Activated naive CD4-positive, alpha-beta T cell (primary cell): ENCODE measurements at places on chromosomes 7 and 10.

GRCh38 chr10:34547291-34547690, 267.8 kb downstream of the PARD3 start:
- no peak for DNase-seq

- no peak for DNase-seq
Observed at GRCh38 chr10:133237241-133237587, 441 bp upstream of the VENTX start.

- no peak for DNase-seq
Observed at GRCh38 chr10:71916827-71917226, 47.4 kb upstream of the CHST3 start.

DNA sequence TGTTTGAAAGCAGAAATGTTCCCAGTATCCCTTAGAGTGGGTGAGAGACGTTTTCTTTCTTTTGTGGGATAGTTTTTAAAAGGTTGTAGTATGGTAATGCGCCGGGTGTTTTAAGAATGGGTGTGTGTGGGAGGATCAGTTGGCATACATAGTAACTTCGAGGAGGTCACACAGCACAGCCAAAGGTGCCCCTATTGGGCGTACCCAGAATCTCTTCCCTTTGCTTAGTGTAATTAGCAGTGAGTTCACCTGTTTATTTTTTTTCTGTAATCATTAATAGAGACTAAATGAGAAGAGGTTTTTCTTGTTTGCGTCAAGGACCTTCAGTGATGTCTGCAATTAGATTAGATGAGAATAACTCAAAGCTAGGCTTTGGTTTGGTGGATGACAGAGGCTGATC, 1.5 kb downstream of the PLEKHA8 start:
- no peak for DNase-seq

DNA sequence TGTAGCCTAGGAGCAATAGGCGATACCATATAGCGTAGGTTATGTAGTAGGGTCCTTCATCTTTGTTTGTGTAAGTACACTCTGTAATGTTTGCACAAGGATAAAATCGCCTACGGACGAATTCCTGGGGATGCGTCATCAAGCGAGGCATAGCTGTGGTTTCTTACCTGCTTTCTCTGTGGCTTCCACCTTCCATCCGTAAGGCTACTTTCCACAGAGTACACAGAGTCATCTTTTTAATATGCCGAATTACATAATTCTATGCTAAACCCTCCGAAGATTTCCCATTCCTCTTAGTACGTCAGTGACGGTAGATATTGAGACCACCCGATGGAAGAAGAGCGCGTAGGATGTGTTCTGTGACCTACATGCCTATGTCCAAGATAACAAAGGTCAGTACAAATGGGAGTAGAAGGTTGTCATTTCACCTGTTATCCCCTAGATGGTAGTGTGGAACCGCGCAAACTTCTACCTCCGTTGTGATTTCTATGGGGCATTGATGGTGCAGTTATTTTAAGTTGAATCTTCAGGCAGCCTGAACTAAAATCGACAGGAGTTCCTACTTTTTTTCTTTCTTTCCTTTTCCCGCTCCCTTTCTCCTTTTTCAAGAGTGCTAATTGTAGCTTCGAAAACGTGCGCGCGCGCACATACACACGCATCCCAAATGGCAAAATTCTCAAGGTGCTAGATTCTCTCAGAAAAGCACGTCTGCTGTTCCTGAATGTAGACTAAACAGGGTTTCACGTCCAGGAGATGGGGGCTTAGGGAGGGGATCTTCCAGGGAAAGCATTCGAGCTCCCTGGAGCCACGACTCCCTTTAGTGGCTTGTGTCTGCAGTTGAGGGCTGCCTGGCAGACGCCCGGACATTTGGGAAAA, 111.7 kb upstream of the MBL2 start:
- DNase-seq = no peak

GRCh38 chr7:73717991-73718405, 1.5 kb downstream of the STX1A start:
- peak; percentile 59 for DNase-seq

GRCh38 chr7:105876964-105877601, 684 bp upstream of the ATXN7L1 start:
- DNase-seq = peak; percentile 24

DNA sequence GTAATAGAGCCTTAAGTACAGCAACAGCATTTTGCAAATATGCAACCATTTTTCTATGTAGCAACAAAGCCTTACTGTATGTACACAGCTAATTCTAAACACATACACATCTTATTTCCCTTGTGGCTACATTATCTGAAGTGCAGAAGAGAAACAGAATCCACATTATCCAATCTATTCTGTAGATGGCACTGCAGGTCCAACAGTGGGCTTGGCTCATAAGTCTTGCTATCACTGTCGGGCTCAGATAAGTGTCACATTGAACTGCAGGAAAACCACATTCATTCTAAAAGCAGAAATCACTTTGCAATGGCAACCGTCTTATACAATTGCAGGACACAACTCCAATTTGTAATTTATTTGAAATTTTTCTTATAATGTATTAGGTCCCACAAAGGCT, 109.8 kb upstream of the NOBOX start:
- no peak for DNase-seq

GRCh38 chr10:44199991-44200655, 184.8 kb downstream of the CXCL12 start:
- no peak for DNase-seq

- DNase-seq = no peak
Observed at GRCh38 chr10:105986912-105987635, 1177.4 kb downstream of the SORCS1 start.

GRCh38 chr7:140003913-140004382, 58.8 kb downstream of the PARP12 start:
- no peak for DNase-seq

DNA sequence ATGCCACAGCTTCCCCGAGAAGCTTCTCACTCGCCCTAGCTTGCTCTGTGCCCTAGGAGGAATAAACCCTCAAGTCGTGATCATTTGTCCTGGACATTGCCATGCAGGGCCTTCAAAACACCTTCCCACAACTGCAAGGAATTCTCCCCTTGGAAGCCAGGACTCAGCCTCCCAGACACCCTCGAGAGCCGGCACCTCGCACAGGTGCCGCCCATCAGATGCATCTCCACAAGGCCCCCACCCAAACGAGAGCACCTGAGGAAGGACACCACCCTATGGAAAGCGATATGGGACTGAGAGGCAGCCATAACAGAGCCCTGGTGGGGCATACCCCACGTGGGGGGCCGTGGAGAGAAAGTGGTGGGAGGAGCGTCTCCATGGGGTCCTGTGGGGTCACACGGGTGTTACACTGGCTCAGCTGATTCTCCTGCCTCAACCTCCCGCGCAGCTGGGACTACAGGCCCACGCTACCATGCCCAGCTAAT, 77.6 kb upstream of the FOXK1 start:
- DNase-seq = no peak

- DNase-seq = no peak
Observed at GRCh38 chr10:26085549-26085948, 131.0 kb upstream of the GAD2 start.

DNA sequence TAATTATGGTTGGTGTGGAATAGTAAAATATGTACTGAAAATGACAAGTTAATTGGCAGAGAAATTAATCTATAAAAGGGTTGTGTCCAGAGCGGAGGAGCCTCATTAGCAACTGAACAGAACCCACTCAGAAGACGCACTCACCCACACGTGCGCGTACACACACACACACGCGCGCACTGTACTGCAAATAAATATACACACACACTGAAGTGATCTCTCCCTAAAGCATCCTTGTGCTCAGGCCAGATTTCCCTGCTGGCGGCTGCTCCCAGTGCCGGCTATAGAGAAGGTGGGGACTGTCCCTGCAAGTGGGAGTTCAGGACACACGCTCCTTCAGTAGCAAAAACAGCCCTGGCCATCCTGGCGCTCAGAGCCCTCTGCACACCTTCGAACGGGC, 85.2 kb downstream of the CHST15 start:
- no peak for DNase-seq

DNA sequence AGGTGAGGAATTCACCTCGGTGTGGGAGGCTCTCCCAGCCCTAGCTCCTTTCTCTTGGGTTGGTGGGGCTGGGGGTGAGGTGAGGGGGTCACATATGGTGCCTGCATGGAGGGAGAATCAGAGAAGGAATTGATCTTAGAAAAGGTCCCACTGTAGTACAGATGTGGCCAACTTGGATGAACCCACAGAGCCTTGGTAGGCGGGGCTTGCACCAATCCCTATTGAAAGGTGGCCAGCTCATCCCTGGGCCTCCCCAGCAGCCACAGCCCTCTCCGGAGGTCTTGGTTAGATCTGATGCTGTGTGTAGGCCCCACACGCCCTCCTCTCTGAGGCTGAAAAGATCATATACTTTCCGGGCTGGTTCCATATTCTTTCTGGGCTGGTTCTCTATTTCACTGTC, 19.0 kb downstream of the HKDC1 start:
- no peak for DNase-seq

DNA sequence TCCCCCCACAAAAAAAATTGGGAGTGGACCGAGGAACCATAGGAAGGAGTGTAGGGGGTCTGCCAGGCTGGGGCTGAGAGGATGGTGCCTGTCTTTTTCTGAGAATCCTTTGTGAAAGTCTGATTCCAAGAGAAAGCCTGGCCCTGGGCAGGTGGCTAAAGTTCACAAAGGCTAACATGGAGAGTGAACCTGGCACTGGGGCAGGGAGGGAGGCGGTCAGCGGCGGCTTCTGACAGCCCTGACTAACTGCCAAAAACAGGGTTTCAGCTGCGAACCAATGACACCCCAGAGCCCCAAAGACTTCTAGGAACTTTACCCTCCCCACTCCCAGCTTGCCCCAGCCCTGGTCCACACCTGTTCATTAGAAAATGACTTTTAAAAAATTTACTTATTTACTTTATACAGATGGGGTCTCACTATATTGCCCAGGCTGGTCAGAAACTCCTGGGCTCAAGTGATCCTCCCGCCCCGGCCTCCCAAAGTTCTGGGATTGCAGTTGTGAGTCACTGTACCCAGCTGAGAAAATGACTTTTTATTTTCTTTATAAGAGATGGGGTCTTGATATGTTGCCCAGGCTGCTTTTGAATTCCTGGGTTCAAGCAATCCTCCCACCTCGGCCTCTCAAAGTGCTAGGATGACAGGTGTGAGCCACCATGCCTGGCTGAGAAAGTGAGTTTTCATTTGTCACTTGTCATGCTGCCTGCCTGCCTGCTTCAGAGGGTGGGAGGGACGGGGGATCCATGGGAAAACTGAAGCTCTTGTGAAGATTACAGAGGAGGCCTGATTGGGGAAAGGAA, 61.0 kb upstream of the DUSP5 start:
- DNase-seq = no peak

GRCh38 chr7:69246758-69247157, 351.5 kb upstream of the AUTS2 start:
- DNase-seq = no peak
